ENCODE measurements at places on chromosomes 12 and 14.

DNA sequence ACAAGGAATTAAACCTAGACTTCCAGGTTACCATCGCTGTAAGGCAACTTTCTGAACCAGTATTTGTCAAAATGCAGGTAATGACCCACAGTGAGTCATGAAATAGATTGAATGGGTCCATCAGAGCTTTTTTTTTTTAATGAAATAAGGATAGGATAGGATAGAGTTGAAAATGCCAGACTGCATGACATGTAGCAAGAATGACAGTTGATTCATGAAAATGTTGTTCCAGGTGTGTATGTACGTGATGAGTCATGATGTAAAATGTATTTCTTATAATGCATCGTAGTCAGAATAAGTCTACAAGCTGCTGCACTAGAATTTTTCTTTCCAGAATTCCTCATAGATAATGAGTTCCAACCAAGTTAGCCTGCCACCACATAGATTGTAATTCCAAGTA, 184.4 kb upstream of the BCL2L14 start:
- no peak for DNase-seq

DNA sequence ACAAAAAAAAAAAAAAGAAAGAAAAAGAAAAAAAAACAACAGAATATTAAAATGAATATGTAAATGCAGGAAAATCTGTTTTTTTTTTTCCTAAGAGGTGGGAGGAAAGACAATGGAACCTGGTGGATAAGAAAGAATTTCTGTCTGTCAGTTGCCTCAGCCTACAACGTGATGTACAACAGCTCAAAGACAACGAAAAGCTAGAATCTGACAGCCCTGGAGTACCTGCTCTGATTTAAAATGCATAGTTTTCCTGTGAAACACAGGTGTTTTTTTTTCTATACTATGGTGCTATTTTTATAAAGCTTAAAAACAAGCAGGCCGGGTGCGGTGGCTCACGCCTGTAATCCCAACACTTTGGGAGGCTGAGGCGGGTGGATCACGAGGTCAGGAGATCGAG, 30.0 kb upstream of the ULK1 start:
- DNase-seq: peak; percentile 7

DNA sequence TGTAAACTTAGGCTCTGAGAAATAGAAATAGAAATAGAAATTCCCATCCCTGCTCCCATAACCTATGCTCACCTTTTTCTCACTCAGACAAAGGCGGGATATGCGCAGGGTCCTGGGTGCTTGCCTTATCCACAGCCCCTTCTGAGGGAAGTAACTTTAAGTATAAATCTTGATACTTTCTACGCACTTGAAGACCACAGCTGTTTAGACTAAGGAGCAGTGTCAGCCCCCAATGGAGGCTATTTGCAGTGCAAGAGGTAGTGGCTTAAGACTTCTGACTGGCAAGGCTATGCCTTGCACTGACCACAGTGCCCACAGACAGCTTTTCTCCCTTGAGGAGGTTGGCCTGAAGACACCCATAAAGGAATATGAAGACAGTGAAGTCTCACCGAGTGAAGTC, 35.2 kb downstream of the ASCL1 start:
- DNase-seq: no peak

GRCh38 chr14:67533754-67534085, 630 bp downstream of the PLEKHH1 start:
- DNase-seq: no peak

DNA sequence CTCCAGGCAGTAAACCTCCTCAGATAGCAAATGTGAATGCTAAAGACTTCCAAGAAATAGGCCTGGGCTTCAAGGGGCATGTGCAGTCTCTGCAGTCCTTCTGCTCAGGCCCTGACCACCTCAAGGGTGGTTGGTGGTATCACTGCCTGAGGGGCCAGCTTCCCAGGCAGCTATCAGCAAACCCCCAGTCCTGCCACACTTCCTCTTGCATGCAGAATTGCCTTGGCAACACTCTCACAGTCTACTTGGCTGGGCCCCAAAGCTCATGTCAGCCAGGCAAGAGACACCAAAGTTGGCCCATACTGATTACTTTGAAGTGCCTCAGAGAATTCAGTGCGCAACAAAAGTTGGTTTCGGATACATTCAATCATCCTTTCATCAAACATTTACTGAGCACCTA, 3.5 kb upstream of the ASB8 start:
- no peak for DNase-seq

DNA sequence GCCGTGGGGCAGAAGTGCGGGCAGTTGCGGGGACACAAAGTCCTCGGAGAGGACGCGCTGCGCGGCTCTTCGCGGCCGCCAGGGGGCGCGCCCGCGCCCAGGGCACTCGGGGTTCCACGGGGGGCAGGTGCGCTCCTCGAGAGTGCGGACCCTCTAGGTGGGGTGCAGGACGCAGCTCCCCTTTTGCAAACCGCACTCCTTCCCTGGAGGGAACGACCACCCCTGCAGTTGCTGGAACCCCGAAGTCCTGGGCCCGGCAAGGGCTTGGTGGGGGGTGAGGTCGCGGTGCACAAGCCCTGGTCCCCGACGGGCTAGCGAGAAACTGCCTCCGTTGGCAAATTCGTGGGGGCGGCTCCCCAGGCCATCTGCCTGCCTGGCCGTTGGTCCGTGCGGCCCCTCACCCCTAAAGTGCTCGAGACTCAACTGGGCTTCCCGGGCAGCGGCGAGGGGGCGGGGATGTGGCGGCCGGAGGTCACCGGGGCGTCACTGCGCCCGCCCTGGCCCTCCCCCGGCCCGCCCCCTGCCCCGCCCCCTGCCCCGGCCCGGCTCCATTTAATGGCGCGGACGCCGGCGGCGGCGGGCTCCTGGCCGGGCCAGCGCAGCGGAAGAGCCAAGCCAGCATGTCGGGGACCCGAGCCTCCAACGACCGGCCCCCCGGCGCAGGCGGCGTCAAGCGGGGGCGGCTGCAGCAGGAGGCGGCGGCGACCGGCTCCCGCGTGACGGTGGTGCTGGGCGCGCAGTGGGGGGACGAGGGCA, at the start of gene ADSS1:
Gene ADSS1, plus strand, starts transcription at position 579 of the 756 bp plus-strand sequence. Its CDS starts 42 bp downstream, at position 621.
- DNase-seq: peak; percentile 96

DNA sequence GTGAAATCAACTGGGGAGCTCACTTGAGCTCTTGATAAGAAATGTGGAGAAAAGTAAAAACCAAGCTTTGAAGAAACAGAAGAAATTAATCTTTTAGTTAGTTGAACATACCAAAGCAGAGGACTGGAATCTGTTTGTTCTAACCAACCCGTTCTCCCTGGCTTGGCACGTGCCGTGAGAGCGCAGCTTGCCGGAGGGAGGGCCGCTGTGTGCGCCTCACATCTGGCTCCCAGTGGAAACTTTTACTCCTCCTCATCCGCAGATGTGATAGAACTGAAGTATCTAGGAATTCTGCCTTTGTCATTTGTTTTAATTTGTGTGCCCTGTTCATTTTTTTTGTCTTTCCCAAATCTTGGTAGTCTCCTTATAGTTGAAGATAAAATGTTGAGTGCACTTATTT, 64.9 kb downstream of the DDX51 start:
- DNase-seq: no peak

- no peak for DNase-seq
These were observed 149.9 kb downstream of the FOXN3 start for GRCh38 chr14:89267163-89267562.

DNA sequence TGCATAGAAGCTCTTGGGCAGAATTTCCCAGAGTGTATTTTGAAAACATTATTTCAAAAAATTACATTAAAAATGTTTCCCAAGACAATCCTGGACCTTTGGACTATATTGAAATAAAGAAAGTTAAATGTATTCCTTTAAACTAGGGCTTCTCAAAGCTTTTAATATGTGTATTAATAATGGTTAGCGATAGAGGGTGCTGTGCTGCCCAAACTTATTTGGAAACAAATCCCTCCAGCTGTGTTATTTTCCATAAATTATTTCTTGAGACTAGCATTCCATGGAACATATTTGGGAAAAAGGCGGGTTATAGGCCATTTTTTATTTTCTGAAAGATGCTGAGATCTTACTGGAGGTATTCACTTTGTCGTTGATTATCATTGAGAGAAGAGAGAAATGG, 397.8 kb upstream of the MIS18BP1 start:
- no peak for DNase-seq
